Glomerular endothelial cell (primary cell): ENCODE measurements at places on chromosomes 16 and 17. TPM values are rescaled to one million over a fixed set of nuclear protein-coding genes. Genes with fewer than 3 reads are reported as not detected.

UNC45B gene
- 0.12 TPM in 1 of 2 replicates, not detected in the other for total RNA-seq

CNTD1 gene
- total RNA-seq, result 0.29 TPM in 1 of 2 replicates, not detected in the other

ACBD4 gene
- total RNA-seq, result 5.5 and 5.6 TPM in 2 replicates

COASY gene
- 30.3 and 30.8 TPM in 2 replicates for total RNA-seq

PNMT gene
- not detected in 2 replicates for total RNA-seq

MEIOB gene
- total RNA-seq, result 0.10 and 0.88 TPM in 2 replicates

CHST5 gene
- total RNA-seq, result 0.12 TPM in 1 of 2 replicates, not detected in the other

FOXN1 gene
- total RNA-seq, result not detected in 2 replicates

MCRIP1 gene
- total RNA-seq, result 134 and 148 TPM in 2 replicates

PLXDC1 gene
- total RNA-seq, result 0.06 TPM in 1 of 2 replicates, not detected in the other

TEKT5 gene
- 0.10 and 0.12 TPM in 2 replicates for total RNA-seq

ABAT gene
- 2.4 and 4.4 TPM in 2 replicates for total RNA-seq

OR4D1 gene
- total RNA-seq, result not detected in 2 replicates

NGFR gene
- not detected in 2 replicates for total RNA-seq

SLC5A2 gene
- not detected in 2 replicates for total RNA-seq

OR1D5 gene
- not detected in 2 replicates for total RNA-seq

SLC13A2 gene
- total RNA-seq, result not detected in 2 replicates
